ENCODE measurements at places on chromosomes 6 and 20. TPM values are rescaled to one million over a fixed set of nuclear protein-coding genes. Genes with fewer than 3 reads are reported as not detected.
A peak's percentile ranks its signal among the peaks of the same experiment; 100 is the strongest.

DNA sequence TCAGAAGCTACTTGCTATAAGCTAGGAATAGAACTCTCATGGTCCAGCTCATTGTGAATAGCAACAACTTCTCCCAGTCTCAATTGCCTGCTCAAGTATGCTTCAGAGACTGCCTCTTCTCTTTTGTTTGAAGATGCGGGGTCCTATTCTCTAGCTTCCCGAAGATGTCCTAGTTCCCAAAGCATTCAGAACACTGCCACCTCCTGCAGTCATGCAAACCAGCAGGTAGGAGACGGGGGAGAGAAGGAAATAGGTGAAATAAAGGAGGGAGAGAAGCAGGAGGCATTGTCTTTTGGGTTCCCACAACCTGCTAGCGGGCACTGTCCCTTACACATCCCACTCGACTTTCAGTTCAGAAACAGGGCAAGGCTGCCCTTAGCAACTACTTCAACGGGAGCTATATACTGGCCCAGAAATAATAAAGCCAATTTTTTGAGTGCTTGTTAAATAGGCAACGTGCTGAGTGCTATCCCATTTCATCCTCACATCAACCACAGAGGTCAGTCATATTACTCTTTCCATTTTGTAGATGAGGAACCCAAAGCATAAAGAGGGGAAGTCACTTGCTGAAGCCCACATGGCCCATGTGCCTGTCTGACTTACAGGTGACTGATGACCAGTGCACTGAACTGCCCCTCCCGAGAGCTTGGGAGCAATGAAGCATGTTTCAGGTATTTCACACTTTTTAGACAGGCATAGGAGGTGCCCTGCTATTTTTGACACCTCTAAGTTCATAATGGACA lies 61.9 kb upstream of the ATXN1 start:
- H3K27me3 ChIP-seq = peaks cover 37% of the 10 kb centered on the region
- no peak for DNase-seq
- H3K4me3 ChIP-seq = no peak overlapping the region
- H3K4me1 ChIP-seq = peaks cover 13% of the 10 kb centered on the region
- no peak overlapping the region for H3K27ac ChIP-seq

DNA sequence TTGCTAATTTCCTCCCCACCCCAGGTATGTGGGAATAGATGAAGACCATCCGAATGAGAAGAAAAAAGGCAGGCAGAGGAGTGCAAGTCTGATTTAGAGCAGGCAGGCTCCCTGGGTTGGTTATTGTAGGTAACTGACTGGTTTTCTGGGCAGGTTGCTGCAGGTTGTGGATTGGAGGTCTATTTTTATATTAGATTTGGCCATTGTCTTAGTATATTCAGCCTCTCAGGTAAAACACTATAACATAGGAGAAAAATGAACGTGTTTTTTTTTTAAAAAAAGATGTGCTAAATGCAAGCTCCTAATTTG lies 492 bp upstream of the TBC1D7 start:
- peak overlapping the region; percentile 93 for H3K4me3 ChIP-seq
- H3K36me3 ChIP-seq = peaks cover 15% of the 10 kb centered on the region
- no peak for DNase-seq
- peaks cover 29% of the 10 kb centered on the region for H3K4me1 ChIP-seq
- H3K27ac ChIP-seq = peak overlapping the region; percentile 89

GRCh38 chr20:59469267-59470252 lies 134.8 kb upstream of the PHACTR3 start:
- H3K4me1 ChIP-seq = no peaks in the 10 kb centered on the region
- H3K4me3 ChIP-seq = no peak overlapping the region
- H3K27me3 ChIP-seq = peaks cover 4% of the 10 kb centered on the region
- no peaks in the 10 kb centered on the region for H3K36me3 ChIP-seq
- no peak for DNase-seq
- H3K27ac ChIP-seq = no peak overlapping the region

THBD gene
- total RNA-seq = not detected
